ENCODE measurements at places on chromosomes 1 and 21. TPM values are rescaled to one million over a fixed set of nuclear protein-coding genes. Genes with fewer than 3 reads are reported as not detected.

GRCh38 chr1:12760256-12760795 lies 13.2 kb upstream of the PRAMEF12 start:
- DNase-seq, result no peak

GRCh38 chr1:14956579-14957195 lies 196.9 kb upstream of the TMEM51 start:
- DNase-seq, result no peak

DNA sequence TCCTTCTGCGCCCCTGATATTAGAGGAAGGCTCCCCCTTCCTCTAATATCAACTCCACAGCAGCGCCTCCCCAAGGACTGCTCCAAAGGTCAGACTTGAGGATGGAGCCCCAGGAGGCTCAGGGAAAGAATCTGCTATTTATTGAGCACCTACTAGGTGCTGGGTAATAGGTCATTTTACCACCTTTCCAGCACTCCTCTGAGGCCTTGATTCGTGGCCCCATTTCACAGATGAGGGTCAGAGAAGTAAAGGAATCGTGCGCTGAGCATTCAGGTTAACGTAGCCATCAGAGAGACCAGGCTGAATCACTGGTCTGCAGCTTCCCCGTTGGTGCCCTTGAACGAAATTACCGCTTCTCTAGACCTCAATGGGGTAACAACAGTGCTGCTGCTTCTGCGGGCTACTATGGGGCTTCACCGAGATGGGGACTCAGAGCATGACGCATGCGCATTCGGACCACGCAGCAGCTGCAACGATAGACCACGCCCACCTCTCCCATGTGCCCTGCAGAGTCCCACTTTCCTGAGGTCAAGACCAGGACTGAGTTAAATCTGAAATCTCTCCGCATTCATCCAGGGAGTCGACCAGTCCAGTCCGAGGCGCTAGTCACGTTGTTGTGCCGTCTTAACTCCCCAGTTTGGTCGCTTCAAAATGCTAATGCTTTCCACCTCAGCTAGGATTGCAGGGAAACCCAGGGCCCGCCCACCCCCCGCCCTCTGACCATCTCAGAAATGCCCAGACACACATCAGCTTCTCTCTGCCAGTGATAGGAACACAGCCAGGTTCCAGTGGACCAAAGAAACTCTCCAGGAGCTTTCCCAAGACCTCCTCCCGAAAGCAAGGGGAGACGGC lies 12.9 kb downstream of the CAMK2N1 start:
- no peak for DNase-seq

DNA sequence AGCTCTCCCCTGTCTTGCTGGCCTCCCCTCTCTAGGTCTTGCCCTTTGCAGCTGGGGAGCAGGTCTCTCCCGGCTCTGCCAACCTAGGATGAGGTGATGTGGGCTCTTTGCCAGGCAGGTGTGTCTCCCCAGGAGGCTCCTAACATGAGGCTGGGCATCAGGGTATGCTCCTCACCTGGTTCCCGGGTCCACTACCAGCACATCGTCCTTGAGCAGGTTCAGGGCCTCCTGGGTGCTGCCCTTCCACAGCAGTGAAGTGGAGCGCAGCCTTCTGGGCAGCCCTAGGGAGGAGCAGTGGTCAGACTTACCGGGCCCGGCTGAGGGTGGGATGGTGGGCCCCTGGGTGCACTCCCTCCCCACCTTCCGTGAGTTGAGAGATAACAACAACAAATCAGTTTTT lies 17.5 kb downstream of the LACTBL1 start:
- no peak for DNase-seq

Gene AADACL3
- total RNA-seq, result not detected

DNA sequence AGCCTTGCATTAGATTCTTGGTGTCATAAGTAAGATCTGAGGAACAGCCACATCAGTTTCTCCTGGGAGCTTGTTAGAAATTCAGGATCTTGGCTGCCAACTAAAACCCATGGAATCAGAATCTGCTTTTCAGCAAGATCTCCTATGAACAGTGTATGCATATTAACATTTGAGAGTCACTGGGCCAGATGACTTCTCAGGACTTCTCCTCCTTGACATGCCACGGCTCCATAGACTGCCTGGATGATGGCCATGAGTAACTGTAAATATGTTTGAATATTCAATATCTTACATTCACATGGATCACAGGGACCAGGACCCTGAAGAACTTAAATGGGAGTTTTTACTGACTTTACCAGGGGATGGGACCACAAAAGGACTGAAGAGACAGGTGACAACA lies 148.0 kb downstream of the HHAT start:
- no peak for DNase-seq

- no peak for DNase-seq
Measured at GRCh38 chr1:236746785-236747184, 48.3 kb upstream of the MTR start.

- no peak for DNase-seq
Measured at GRCh38 chr1:234047123-234047522, 142.6 kb downstream of the SLC35F3 start.
